T follicular helper cell (primary cell): ENCODE measurements at places on chromosomes 2 and 18.

DNA sequence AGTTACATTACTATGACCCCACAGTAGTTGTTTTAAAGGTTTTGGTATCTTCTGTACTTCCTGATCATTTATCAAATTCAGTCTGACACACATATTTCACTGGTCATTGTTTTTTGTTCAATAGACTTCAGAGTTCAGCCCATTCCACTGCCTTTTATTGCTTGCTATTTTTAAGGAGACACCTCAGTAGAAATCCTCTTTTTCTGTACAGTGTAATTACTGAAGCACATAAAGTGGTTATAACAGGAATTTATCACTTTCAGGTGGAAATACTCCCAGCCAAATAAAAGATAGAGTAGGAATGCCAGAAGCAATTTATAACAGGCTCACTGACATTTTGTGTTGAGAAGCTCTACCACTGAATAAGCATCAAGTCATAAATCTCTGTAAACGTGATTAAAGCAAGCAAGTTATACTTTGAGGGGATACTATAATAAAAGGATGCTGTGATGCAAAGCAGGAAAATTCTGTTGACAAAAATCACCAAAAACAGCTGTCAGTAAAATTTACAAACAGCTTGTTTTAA lies 6.6 kb upstream of the BARD1 start:
- DNase-seq, result no peak

GRCh38 chr2:45691171-45691999 lies 39.9 kb downstream of the PRKCE start:
- no peak for DNase-seq

GRCh38 chr18:44884431-44884830 lies 203.7 kb downstream of the SETBP1 start:
- DNase-seq, result no peak

DNA sequence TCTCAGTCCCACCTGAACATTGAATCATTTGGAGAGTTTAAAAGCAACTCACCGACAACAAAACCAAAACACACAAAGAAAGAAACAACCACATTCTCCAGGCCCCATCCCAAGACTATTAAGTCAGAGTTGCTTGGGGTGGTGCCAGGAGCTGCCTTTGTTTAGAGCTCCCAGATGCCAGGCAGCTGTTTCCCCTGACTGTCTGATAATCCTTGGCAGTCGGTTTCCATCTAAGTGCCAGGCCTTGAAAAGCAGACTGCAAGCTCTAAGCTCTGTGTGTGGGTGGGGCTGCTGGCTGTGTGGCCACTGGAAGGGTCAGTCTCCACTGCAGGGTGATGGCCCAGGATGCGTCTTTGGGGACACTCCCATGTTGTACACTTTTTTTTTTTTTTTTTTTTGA lies 255.3 kb upstream of the AGAP1 start:
- no peak for DNase-seq

DNA sequence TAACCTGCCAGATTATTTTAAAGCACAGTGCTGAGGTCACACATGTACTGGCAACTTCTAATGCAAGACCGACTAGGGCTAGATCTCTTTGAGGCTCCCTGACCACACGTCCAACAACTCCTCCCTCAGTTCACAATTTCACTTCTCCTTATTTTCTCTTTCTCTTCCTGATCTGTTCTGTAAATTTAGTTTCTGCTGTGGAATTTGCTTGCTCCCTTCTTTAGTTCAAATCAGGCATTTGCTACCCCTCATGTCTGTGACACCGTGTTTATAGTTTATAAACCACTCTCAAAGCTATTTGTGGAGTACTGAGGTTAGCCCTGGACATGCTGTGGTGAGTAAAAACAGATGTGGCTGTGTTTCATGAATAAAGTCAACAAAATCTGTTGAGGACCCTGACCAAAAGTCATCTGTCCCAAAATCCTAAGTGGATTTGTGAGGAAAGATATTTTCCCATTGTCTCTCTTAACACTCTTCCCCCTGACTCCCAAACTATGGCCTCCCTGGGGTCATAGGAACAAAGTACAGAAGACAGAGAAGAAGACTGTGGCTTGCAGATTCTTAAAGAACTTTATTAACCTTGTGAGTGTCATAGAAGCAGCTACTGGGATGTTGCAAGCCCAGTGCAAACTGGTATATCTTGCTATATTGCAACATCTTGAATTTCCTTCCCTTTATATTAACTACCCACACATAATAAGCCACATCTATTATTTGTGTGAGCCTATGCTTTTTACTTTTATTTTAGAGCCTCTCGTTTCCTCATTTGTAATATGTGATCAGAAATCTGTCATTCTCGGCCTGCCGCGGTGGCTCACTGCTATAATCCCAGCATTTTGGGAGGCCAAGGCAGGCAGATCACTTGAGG lies 3.5 kb upstream of the NAGK start:
- DNase-seq, result no peak

GRCh38 chr18:70452501-70452900 lies 163.7 kb downstream of the SOCS6 start:
- DNase-seq, result no peak

DNA sequence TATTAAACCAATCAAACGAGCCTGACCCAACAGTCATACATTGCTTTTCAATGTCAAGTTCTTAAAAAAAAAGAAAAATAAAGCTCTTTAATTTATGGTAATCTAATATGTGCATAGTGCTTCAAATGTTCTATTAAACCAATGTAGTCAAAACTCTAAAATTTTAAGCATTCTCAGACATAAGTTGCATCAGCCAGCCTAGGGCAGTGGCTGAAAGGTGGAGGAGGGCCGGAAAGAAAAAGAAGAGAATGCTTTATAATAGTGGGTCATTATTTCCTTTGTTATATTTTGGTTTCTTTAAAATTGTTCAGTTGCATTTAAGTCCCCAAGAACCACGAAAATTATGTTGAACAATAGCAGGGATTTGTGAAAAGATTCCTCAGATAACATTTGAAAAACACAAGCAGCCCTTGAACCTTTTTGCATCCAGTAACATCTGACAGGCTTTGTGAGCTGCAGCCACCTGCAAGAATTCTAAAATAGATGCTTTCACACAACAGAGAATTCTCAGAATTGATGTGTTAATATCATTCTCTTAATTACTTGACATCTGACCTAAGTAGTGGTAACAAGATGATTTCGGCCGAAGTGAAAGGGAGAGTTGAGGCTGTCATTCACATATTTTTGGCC lies 252.1 kb downstream of the CDCA7 start:
- no peak for DNase-seq

DNA sequence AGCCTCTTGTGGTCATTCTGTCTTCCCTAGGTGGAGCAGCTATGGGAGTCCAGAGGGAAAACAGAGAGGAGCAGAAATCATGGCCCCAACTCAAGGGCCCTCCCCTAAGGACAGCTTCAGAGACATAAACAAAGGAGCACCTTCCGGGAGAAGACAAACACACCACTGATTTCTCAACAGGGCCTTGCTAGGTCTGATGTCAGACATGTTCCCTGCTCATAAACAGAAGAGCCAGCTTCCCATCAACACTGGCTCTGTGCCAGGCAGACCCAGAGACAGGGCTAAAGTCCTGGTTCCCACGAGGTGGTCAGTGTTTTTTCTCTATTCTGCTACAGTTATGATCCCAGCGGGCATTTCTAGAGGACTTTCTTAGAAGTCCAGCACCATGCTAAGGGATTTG lies 19.3 kb downstream of the CXCR2 start:
- DNase-seq, result no peak

DNA sequence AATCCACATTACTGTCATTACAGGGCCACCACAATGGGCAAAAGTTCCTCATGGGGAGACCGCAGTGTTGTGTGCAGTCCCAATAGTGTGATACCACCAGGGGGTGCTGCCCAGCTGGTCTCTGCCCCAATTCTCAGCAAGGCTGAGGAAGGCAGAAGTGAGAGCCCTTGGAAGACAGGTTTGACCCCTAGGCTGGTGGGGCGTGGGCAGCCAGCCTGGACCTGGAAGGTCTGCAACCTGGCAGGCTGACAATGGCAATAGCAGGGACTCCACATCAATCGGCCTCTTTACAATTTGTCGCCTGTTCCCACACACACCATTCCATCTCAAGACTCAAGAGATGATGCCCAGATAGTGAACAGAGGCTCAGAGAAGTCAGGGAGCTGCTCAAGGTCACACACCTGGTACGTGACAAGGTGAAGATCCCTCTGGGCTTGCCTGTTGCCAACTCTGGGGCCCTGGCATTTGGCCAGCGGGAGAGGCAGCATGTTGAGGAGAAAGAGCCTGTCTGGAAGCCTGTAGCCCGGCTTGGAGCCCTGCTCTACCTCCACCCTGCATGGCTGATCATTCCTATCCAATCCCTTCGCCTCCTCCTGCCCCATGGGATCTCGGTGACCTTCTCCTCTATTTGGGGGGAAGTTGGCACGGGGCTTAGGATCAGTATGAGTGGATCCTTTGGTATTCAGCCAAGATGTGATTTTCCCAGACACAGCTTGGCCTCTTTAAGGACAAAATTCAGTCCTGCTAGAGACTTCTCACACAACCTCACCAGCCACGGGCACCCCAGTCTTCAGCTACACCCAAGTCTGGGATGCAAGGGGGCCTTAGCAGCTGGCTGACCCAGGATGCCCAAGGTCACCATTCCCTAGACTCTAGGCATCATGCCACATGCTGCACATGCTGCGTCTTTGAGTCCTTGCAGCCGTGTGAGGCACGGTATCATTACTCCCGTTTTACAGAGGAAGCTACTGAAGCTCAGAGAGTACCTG lies 2.9 kb upstream of the ATOH8 start:
- DNase-seq, result peak; percentile 25

DNA sequence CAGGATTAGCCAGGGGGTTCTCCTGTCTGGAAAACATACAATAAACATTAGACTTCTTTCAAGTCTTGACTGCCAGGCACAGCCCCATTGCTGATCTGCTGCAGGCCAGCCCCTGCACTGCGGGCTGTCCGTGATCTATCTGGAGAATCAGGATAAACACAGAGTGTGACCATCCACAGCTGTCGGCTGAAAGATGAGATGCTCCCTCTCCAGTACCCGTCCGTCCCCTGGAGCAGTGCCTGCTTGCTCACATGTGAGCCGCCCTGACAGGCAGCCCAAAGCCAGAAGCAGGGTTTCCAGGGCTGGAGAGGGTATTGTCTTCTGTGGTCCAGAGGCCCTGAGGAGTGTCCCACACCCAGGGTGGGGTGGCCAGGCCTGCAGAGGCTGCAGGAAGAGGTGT lies 46.1 kb upstream of the FOSL2 start:
- no peak for DNase-seq

DNA sequence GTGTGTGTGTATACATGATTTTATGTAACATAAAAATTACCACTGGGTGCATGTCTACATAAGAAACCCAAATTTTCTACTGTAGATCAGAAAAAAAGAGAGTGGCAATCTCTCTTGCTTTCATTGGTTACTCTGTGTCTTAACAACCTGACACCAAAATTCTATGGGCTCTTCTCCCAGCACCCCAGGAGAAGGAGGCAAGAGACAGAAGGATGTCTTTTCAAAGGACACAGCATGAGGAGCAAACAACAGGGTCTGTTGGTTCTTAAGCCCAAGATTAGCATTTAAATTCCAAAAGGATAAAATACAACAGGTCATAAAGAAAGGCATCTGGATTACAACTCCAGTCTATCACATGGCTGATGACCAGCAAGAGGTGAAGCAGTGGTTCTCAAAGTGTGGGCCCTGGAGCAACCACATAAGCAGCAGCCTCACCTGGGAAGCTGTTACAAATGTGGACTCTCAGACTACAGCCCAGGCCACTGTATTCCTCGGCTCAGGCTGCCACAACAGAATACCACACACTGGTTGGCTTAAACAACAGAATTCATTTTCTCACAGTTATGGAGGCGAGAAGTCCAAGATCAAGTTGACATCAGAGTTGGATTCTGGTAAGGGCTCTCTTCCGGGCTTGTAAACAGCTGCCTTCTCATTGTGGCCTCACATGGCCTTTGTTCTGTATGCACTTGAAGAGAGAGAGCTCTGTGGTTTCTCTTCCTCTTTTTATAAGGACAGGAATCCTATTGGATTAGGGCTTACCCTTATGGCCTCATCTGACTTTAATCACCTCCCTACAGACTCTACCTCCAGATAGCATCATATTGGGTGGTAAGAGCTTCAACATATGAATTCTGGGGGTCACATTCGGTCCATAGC lies 79.8 kb upstream of the RNF152 start:
- no peak for DNase-seq

GRCh38 chr18:54261894-54262293 lies 7.4 kb upstream of the POLI start:
- no peak for DNase-seq

- DNase-seq, result no peak
These were observed 250.7 kb downstream of the VAPA start for GRCh38 chr18:10164271-10165071.

- DNase-seq, result no peak
These were observed 32.0 kb downstream of the PKDCC start for GRCh38 chr2:42079737-42080287.

GRCh38 chr2:221467610-221468009 lies 104.5 kb downstream of the EPHA4 start:
- DNase-seq, result no peak

- DNase-seq, result no peak
These were observed 13.1 kb upstream of the TEX44 start for GRCh38 chr2:231579560-231579959.

DNA sequence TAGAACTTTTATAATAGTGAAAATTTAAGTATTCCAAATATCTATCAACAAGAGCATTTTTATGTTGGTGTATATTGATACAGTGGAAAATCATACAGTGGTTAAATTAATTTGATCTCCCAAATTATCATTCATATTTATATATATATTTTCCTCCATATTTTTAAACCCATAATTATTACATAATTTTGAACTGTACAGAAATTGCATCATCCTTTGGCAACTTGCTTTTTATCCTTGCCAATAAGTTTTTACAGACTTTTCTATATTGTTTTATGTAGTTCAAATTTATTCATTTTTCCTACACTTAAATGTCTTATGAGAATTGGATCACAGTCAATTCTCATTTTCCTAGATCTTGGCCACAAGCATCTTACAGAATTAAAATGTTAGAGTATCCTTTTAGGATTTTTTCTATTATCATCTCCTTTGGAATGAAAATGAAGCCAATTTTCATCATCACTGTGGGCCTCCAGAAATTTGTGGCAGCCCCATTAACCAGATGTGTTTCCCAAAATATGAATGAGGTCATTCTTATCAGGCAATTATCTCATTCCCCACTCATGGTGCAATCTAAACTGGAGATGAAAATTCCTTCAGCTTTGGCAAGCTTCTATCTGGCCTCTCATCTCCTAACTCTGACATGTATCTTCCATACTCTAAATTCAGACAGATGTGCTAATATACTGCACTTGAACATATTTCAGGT lies 94.2 kb upstream of the DLGAP1 start:
- no peak for DNase-seq

DNA sequence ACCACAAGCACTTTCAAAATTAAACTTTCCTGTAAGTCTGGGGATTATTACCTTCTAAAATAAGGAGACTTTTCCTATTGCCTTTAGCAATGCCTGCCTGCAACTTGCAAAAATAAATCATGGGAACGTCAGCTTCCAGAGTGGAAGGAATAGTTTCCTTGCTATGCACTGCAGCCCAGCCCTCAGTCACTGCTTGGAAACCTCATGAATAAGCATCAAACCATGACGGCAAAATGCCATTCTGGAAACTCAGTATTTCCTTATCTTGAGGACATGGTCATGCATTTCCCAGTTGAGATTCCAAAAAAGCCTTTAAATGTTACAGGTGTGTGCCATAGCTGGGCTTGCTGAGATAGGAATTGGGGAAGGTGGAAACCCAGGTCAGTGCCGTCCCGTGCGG lies 84.2 kb upstream of the OTOS start:
- DNase-seq, result no peak
